ENCODE measurements at places on chromosomes 13 and 19. TPM values are rescaled to one million over a fixed set of nuclear protein-coding genes. Genes with fewer than 3 reads are reported as not detected.

Gene RDH8
- not detected for total RNA-seq

Gene DMKN
- 264 TPM for total RNA-seq

Gene PRTN3
- total RNA-seq = not detected

Gene C1QTNF9
- total RNA-seq = not detected
